Activated CD8-positive, alpha-beta memory T cell treated with anti-CD3 and anti-CD28 coated beads, Interleukin-2, amount 10 ng/mL, durations not matched to agents 7 days and 5 days (primary cell): ENCODE measurements at places on chromosomes 7 and 10. TPM values are rescaled to one million over a fixed set of nuclear protein-coding genes. Genes with fewer than 3 reads are reported as not detected.

- H3K4me1 ChIP-seq, result peaks cover 43% of the 10 kb centered on the region
- peak overlapping the region; percentile 91 for H3K27ac ChIP-seq
- no peak for DNase-seq
- H3K27me3 ChIP-seq, result peaks cover 13% of the 10 kb centered on the region
- H3K36me3 ChIP-seq, result peaks cover 16% of the 10 kb centered on the region
- H3K4me3 ChIP-seq, result peak overlapping the region; percentile 97
Measured at GRCh38 chr10:102245932-102246251, 560 bp downstream of the GBF1 start.

GRCh38 chr7:103130901-103131624 is 17.8 kb downstream of the NAPEPLD start:
- H3K36me3 ChIP-seq, result peaks cover 22% of the 10 kb centered on the region
- no peak overlapping the region for H3K27ac ChIP-seq
- H3K4me3 ChIP-seq, result no peak overlapping the region
- H3K27me3 ChIP-seq, result no peaks in the 10 kb centered on the region
- peaks cover 8% of the 10 kb centered on the region for H3K4me1 ChIP-seq

DNA sequence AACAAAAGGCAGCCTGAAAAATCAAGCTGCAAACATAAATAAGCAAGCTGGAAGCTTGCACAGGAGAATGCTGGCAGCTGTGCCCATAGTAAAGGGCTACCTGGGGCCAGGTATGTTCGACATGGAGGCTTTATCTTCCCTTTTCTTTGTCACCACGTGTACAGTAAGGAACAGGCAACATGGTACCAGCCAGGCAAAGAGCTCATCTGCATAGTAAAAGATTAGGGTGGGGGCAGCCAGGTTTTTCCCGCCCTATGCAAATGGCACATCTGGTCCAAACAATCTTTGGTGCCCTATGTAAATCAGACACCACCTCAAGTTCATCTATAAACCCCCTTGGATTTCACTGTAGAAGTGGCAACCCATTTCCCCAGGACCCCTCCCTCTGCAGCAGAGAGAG is 625.1 kb downstream of the TYW1 start:
- no peak overlapping the region for H3K4me3 ChIP-seq
- no peak overlapping the region for H3K27ac ChIP-seq
- H3K27me3 ChIP-seq, result no peaks in the 10 kb centered on the region
- no peak for DNase-seq
- H3K4me1 ChIP-seq, result no peaks in the 10 kb centered on the region

GRCh38 chr10:17219024-17219423 is 9.0 kb upstream of the VIM start:
- H3K27me3 ChIP-seq, result no peaks in the 10 kb centered on the region
- no peak overlapping the region for H3K27ac ChIP-seq
- peaks cover 32% of the 10 kb centered on the region for H3K36me3 ChIP-seq
- H3K4me3 ChIP-seq, result no peak overlapping the region

DNA sequence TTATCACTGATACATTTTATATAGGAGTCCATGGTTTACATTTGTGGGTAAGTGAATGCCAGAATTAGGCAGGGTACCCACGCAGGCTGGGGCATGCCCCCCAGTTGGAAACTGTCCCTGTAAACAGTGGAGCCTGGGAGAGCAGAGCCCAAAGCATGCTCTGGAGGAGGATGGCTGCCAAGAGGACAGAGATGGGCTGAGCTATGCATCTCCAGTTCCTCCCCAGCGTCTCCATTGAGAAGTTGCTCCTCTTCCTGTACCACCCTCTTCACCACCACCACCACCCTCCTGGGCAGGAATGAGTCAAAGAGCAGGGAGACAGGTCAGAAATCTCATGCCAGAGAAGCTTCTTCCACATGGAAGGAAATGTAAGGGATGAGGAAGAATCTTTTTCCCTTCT is 67.7 kb upstream of the KMT2E start:
- peak overlapping the region; percentile 100 for H3K27ac ChIP-seq
- H3K4me3 ChIP-seq, result no peak overlapping the region
- no peaks in the 10 kb centered on the region for H3K27me3 ChIP-seq
- DNase-seq, result no peak
- peaks cover 70% of the 10 kb centered on the region for H3K4me1 ChIP-seq

The MYL10 gene
- not detected for total RNA-seq

The SEMA4G gene
- 0.26 TPM for total RNA-seq

The SORCS3 gene
- not detected for total RNA-seq
